Stimulated activated CD4-positive, alpha-beta T cell treated with anti-CD3 and anti-CD28 coated beads, TNF-alpha, amount 100 ng/mL, for 1 hour (primary cell): ENCODE measurements at places on chromosomes 11 and 22.
A peak's percentile ranks its signal among the peaks of the same experiment; 100 is the strongest.

DNA sequence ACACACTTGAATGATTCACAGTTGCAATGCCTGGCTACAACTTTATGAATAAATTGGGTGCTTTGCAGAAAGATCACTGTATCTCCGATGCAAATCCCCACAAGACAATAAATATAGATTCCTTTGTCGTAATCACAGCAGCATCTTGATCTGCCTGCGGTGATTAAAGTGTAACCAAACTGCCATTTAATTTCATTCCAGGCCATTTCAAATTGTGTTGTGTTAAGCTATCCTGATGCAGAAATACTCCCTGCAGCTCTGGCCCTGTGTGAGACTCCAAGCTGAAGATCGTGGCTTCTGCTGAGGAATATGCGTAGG lies 40.8 kb upstream of the B3GAT1 start:
- DNase-seq = no peak

GRCh38 chr11:68273026-68273738 lies 1.4 kb upstream of the C11orf24 start:
- no peak for DNase-seq

DNA sequence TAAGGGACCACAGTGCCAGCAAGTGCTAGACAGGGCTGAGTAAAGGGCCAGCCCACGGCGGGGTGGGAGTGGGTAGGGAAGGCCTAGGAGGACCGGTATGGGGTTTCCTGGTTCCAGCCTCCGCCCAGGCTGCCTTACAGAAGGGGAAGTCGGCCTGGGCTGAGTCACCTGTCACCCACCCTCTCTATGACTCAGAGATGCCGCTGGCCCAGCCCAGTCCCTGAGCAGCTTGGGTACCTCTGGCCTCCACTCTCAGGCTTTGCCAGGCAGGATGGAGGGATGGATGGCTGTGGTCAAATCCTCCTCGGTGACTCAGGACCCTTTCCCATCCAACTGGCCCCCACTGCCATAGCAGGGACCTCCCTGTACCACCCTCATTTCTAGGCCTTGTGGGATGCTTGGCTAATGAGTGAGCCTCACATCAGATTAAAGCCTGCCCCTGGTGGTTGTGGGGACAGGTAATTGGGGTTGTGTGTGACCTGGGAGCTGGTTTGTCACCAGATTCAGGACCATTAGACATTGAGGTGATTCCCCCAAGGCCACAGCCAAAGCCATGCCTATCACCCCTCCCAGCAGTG lies 13.9 kb downstream of the SLC35E4 start:
- peak; percentile 50 for DNase-seq

- no peak for DNase-seq
Measured at GRCh38 chr11:65776196-65776595, 4.6 kb downstream of the AP5B1 start.

DNA sequence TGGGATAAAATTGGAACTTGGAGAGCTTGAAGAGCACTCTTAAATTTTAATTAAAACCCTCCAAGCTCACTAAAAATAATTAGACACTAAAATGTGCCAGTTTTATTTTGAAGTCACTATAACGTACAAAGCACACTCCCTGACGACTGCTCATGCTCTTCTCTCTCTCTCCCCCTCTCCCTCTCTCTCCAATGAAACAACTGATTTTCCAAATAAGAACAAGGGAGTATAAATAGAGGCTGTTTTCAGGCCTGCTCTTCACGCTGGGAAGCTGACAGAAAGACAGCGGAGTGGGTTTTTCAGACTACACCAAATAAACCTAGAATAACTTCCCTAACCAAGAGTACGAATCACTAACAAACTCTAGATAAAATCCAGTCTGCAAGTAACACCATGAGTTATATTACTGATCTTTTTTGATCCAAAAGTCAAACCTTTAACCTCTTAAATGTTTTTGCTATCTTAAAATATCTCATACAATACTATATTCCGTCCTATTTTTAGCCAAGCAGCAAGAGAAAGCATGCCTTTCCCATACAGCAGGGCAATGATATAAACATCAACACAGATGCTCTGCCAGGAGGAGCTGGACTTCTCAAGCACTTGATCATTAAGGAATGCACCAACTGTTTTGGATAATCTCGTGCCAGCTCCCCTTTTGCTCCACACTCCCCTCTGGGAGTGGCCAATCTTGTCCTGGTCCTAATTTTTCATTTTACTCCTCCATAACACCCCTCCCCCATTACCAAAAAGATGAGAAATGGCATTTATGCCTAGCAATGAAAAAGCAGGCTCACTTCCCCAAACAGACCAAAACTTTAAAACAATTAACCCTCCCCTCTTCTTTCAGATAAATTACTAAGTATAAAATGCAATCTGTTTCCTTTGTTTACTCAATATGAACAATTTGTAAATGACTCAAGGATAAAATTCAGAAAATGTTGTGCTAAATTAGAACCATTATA lies 116.9 kb downstream of the SOX6 start:
- DNase-seq = no peak

DNA sequence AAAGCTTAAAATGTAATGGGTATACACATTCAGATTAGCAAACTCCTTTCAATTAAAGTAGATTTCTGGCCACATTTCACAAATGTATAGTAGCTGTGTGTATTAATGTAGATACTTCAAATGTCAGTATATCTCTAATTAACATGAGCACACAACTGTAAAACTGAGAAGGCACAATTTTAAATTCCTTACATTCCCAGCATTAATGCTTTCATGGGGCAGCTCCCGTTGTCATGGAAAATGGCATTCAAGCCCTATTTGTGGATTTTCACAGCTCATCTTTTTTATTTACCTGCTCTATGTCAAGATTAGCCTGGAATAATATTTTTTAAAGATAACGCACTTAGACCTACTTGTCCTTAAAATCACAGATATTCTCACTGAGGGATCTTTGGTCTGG lies 113.6 kb upstream of the SOX6 start:
- DNase-seq = no peak

GRCh38 chr22:40525250-40525884 lies 111.2 kb downstream of the MRTFA start:
- peak; percentile 42 for DNase-seq

GRCh38 chr11:119481667-119482400 lies 58.9 kb upstream of the THY1 start:
- DNase-seq = no peak

DNA sequence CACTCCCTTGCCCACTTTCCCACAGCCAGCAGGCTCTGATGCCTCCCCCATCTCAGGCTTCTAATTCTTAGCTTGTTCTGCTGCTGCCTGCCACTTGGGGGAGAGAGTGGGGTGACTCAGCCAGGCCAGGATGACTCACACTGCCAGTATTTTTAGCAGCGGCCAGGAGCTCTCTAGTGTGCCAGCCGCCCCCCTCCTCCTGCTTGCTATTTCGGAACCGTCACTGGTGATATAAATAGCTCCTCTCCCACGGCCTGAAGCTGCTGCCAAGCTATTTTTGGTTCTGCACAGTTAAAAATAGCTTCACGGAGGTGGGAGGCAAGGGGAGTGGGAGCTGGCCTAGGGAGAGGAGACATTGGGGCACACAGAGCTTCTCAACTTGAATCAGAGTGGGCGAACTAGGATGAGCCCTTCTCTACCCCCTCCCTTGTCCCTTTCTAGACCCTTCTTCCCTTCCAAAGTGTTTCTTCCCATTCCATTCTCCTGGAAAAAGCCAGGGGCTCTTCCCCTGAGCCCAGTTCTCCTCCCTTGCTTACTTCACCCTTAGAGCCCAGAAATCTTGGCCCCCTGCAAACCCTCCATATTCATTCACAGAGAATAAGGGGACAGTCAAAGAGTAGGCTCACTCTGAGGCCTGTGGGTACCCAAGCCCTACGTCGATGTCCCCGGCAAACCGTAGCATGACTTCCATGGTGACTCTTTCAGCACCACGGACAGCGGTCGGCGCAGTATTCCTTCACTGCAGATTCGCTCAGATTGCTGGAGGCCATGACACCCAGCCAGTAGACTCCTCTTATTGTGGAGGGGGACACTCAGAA lies 2.5 kb upstream of the NPAS4 start:
- no peak for DNase-seq

DNA sequence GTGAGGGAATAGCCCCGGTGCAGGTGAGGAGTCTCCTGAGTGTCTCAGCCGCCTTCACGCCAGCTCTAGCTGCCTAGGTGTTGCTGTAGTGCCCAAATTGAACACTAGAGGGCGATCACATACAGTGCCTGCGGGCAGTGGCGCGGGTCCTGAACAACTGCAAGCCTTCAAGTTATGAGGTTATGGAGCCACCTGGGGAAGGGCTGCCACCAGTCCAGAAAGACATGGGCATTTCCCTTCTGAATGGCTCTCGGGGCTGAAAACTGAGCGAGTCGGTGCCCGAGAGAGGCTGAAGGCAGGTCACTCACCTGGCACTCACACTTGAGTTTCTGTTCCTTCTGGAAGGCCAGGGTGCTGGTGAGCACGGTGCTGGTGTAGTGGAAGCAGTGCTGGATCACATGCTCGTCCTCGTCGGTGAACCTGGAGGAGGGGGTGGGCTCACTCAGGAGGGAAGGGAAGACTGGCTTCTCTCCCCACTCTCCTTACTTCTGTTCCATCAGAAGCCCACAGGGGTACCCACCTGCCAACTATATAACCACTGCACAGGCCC lies 88.4 kb downstream of the PDE2A start:
- DNase-seq = no peak

DNA sequence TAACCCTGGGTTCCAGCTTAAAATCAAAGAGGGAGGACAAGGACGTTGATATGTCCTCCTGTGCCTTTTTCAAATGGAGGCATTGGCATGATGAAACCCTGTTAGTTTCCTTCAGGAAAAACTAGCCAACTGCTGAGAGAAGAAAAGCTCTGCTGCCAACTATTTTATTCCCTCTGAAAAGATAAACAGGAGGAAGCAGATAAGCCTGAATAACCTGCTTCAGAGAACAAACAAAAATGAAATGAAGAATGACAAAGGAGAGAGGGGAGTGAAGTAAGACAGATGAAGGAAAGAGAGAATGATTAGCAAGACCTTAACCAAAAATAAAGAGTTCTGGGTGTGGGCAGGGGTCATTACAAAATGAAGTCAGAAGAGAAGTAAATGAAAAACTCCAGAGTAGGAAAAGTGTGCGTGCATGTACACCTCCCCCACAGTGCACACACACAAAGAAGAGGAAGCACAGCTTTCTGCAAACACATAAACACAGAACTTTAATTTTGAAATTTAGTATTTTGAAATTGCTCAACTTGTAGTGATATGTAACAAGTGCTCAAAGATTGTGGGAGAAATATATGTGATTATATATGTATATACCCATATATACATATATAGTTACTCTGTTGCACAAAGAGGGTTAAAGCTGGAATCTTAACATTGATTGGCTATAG lies 332.2 kb downstream of the LUZP2 start:
- DNase-seq = no peak

GRCh38 chr11:126808836-126809235 lies 191.7 kb downstream of the KIRREL3 start:
- no peak for DNase-seq

- DNase-seq = no peak
Measured at GRCh38 chr11:16191212-16191867, 165.0 kb downstream of the SOX6 start.

- DNase-seq = no peak
Measured at GRCh38 chr11:132601875-132602274, 930.4 kb downstream of the OPCML start.

- peak; percentile 84 for DNase-seq
Measured at GRCh38 chr11:2428322-2428795, 16.0 kb downstream of the TRPM5 start.

DNA sequence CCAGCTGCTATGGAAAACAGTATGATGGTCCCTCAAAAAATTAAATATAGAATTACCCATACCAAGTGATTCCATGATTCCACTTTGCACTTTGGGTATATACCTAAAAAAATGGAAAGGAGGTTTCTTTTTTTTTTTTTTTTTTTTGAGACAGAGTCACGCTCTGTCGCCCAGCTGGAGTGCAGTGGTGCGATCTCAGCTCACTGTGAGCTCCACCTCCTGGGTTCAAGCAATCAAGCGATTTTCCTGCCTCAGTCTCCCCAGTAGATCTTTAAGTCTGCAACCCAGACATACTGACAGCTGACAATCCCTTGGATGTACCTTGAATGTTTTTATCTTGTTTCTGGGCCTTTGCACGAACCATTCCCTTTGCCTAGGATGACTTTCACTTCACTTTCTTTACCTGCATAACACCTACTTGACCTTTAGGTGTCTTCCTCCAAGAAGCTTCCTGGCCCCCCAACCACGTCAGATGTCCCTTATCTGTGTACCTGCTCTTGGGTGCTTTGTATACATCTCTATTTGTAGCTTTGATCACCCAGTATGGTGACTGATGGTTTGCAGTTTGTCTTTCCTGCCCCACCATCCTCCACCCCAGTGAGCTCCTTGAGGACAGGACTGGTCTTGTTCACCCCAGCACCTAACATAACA lies 11.6 kb downstream of the UCP3 start:
- DNase-seq = no peak

GRCh38 chr11:114168691-114169090 lies 109.2 kb downstream of the ZBTB16 start:
- no peak for DNase-seq

GRCh38 chr11:8242499-8243280 lies 21.0 kb downstream of the LMO1 start:
- DNase-seq = no peak

- no peak for DNase-seq
Measured at GRCh38 chr11:133825666-133826065, 19.6 kb downstream of the SPATA19 start.

- no peak for DNase-seq
Measured at GRCh38 chr22:28710107-28710506, 30.5 kb upstream of the TTC28 start.

DNA sequence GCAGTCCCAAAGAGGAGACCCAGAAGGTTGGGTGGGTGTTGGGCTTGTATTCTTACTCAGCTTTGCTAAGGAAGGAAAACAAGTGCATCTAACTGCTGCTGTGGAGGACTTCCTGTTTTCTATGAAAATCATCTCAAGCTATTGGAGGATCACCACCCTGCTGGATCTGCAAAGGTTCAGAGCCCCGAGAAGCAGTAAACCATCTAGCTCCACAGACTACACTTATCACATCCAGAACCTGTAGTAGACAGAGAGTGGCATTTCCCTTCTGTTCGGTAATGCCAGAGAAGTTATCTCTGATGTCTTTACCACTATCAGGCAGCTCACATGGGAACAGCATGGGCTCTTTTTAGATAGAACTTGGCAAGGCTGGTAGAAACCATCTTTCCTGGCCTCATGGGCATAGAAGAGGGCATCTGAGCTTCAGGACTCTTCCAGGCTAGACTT lies 21.7 kb downstream of the KCNJ1 start:
- DNase-seq = no peak

DNA sequence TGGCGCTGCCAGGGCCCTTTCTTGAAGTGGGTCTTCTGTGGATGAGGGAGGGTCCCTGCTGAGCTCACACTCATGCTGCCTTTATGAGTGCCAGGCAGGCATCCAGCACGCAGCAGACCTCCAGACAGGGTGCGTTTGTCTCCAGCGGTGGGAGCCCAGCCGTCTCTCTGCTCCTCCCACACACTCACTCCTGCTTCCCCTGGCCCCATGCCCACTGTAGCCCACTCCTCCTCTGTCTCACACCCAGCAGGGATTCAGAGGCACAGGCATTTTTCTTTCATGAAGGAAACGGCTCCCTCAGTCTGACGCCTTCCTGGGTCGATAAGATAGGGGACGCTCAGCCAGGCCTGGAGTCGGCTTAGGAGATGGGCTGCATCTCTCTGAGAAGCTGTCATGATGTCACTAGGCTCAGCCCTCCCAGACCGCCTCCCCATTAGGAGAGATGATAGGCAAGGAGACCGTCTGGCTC lies 183.9 kb upstream of the NCAM1 start:
- DNase-seq = no peak

- no peak for DNase-seq
Measured at GRCh38 chr22:29700206-29700899, 19.4 kb upstream of the CABP7 start.
